ENCODE measurements at places on chromosomes 3 and 15. TPM values are rescaled to one million over a fixed set of nuclear protein-coding genes. Genes with fewer than 3 reads are reported as not detected.

Gene GOLGA8T
- not detected for total RNA-seq

Gene TF
- 3.8 TPM for total RNA-seq

GRCh38 chr3:11716573-11717290 lies 73.0 kb upstream of the VGLL4 start:
- peaks cover 19% of the 10 kb centered on the region for H3K4me1 ChIP-seq
- no peak for DNase-seq
- H3K36me3 ChIP-seq = peaks cover 3% of the 10 kb centered on the region

- H3K36me3 ChIP-seq = no peaks in the 10 kb centered on the region
- peaks cover 25% of the 10 kb centered on the region for H3K4me1 ChIP-seq
- DNase-seq = peak; percentile 46
- peak overlapping the region; percentile 95 for H3K4me3 ChIP-seq
- no peaks in the 10 kb centered on the region for H3K27me3 ChIP-seq
- peak overlapping the region; percentile 96 for H3K27ac ChIP-seq
Observed at GRCh38 chr3:153160451-153161137, 1.4 kb upstream of the RAP2B start.

DNA sequence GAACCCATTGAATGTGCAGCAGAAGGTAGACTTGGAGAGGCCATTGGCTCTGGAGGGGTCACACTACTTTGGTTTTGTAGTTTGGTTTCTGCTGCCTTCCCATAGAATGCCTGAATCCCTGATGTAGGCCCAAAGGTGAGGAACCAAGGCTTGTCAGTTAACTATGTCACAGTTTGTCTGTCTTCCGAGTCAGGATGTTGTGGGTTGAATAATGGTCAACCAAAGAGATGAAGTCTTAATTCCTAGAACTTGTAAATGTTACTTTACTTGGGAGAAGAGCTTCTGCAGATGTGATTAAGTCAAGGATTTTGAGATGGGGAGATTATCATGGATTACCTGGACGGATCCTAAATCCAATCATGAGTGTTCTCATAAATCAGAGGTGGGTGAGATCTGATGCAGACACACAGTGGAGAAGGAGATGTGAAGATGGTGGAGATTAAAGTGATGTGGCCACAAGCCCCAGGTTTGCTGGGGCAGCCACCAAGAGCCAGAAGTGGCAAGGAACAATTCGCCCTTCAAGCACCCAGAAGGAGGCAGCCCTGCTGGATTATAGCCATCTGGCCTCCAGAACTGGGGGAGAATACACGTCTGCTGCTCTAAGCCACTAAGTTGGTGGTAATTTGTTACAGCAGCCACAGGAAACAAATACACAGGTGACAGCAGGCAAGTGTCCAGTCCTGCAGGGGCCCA lies 2.3 kb upstream of the CCR8 start:
- no peaks in the 10 kb centered on the region for H3K36me3 ChIP-seq
- DNase-seq = no peak
- H3K27me3 ChIP-seq = peaks cover 6% of the 10 kb centered on the region

- no peaks in the 10 kb centered on the region for H3K27me3 ChIP-seq
- no peaks in the 10 kb centered on the region for H3K4me1 ChIP-seq
- H3K27ac ChIP-seq = no peak overlapping the region
- H3K36me3 ChIP-seq = no peaks in the 10 kb centered on the region
Observed at GRCh38 chr3:117762621-117763037, 1053.0 kb downstream of the TUSC7 start.

DNA sequence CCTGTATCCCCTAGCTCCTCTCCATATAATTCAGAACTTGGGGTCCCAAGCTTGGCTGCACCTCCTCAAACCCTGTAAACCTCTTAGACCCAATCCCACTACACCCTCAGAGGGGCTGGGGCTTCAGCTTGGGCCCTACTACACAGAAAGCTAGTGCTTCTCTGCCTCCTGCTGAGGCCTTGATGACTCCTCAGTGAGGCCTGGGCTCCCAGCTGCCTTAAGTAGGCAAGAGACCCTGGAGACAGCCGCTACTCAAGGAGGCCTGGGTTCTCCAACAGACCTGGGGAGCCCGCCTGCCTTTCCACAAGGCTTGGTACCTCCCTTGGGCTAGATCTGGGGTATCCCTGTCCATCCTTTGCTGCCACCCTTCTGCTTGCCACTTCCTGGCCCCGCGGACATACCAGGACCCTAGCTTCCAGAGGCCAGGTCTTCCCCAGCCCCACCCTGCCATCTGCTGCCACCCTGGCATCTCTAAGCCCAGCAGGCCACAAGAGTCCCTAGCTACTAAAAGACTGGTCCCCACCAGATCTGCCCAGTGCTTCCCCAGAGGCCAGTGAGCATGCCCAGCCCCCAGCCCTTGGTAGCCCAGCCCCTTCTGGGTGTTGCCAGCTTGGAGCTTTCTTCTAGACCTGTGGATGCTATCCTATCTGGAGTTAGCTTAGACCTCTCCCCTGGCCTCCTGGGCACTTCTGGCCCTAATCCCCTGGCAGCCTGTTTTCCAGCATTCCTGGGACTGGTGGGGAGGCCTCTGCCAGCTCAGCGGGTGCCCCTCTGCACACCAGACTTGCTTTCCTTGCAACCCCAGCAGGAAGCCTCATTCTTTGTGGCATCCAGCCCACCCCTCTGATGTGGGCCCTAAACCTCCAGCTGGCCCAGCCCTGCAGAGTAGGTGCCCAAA lies 13.7 kb downstream of the C15orf39 start:
- H3K4me1 ChIP-seq = peaks cover 1% of the 10 kb centered on the region
- no peaks in the 10 kb centered on the region for H3K27me3 ChIP-seq
- H3K4me3 ChIP-seq = no peak overlapping the region
- peaks cover 6% of the 10 kb centered on the region for H3K36me3 ChIP-seq

GRCh38 chr15:85010386-85011159 lies 28.9 kb downstream of the PDE8A start:
- H3K4me3 ChIP-seq = no peak overlapping the region
- no peak for DNase-seq
- H3K4me1 ChIP-seq = peaks cover 10% of the 10 kb centered on the region
- no peak overlapping the region for H3K27ac ChIP-seq
- no peaks in the 10 kb centered on the region for H3K27me3 ChIP-seq

GRCh38 chr3:143977341-143978262 lies 6.0 kb downstream of the DIPK2A start:
- no peaks in the 10 kb centered on the region for H3K27me3 ChIP-seq
- no peak overlapping the region for H3K4me3 ChIP-seq
- DNase-seq = no peak
- H3K4me1 ChIP-seq = peaks cover 23% of the 10 kb centered on the region
- peaks cover 9% of the 10 kb centered on the region for H3K36me3 ChIP-seq

DNA sequence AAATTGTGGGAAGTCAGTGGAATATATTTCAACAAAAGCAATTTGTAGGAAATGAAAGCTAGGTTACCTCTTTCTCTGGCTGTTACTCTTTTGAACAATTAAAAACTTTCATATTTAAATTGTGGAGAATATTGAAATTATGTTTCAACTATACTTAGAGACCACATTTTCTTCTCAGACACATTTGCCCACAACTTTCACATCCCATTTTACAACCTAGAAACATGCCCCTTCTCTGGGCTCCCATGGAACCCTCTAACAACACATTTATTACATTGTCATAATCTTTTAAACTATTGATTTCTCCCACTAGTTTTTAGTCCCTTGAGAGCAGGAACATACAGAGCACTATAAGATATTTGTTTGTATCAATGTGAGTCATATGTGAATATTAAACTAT lies 211.7 kb upstream of the TTC14 start:
- H3K4me1 ChIP-seq = no peaks in the 10 kb centered on the region
- DNase-seq = no peak
- no peak overlapping the region for H3K27ac ChIP-seq
- no peaks in the 10 kb centered on the region for H3K27me3 ChIP-seq
- H3K36me3 ChIP-seq = no peaks in the 10 kb centered on the region

- no peaks in the 10 kb centered on the region for H3K36me3 ChIP-seq
- no peak overlapping the region for H3K4me3 ChIP-seq
- H3K27me3 ChIP-seq = no peaks in the 10 kb centered on the region
- H3K27ac ChIP-seq = no peak overlapping the region
- no peak for DNase-seq
Observed at GRCh38 chr3:107307205-107307604, 70.0 kb upstream of the CCDC54 start.

DNA sequence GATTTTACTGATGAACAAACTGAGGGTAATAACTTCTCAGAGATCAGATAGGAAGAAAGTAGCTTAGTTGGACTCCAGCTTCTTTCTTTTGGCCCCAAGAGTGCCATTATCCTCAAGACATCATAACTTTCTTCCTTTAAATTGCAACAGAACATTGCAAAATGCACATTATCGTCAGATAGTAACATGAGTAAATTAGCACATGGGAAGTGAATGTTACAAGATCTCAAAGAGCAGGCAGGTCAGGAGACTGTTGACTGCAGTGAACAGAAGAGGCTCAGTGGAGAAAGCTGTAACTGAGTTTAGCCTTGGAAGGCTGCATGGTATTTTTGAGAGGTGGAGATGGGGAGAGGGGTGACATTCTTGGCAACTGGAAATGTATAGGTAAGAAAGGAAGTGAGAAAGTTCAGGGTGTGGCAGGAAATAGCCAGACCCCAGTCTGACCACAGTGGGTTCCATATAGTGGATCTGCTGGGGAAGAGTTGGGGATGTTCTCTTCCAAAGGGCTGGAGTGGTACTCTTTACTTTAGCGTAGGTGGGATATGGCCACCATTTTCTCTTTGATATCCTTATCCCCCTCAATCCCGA lies 307.7 kb downstream of the RPLP1 start:
- no peaks in the 10 kb centered on the region for H3K4me1 ChIP-seq
- H3K27ac ChIP-seq = no peak overlapping the region
- H3K36me3 ChIP-seq = no peaks in the 10 kb centered on the region
- peaks cover 63% of the 10 kb centered on the region for H3K27me3 ChIP-seq
- no peak for DNase-seq
